ENCODE measurements at places on chromosomes 5 and 9.

DNA sequence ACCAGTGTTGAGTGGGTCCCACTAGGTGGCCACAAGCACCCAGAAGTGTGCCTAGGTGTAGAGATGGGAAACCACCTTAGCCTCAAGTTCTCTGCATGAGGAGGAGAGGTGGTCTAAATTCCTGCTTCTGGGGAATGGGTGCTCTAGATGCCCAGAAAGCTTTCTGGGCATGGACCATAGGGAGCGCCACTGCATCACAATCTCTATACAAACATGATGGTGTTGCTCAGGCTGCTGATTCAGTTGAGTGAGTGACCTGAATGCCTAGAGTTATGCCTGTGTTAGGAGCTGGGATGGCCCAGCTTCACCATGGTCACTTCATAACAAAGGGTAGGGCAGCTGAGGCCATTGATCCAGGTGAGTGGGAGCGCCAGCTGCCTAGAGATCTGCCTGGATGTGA is 667.9 kb upstream of the ARRDC3 start:
- no peak for DNase-seq

GRCh38 chr5:150361301-150361700 is 3.8 kb downstream of the TCOF1 start:
- DNase-seq, result no peak

GRCh38 chr5:932151-932627 is 39.5 kb downstream of the TRIP13 start:
- DNase-seq, result no peak

GRCh38 chr9:2700909-2701550 is 16.3 kb upstream of the KCNV2 start:
- DNase-seq, result no peak

GRCh38 chr9:122263699-122264349 is 816 bp downstream of the RBM18 start:
- no peak for DNase-seq

- no peak for DNase-seq
Measured at GRCh38 chr5:156155598-156155997, 171.4 kb upstream of the SGCD start.

DNA sequence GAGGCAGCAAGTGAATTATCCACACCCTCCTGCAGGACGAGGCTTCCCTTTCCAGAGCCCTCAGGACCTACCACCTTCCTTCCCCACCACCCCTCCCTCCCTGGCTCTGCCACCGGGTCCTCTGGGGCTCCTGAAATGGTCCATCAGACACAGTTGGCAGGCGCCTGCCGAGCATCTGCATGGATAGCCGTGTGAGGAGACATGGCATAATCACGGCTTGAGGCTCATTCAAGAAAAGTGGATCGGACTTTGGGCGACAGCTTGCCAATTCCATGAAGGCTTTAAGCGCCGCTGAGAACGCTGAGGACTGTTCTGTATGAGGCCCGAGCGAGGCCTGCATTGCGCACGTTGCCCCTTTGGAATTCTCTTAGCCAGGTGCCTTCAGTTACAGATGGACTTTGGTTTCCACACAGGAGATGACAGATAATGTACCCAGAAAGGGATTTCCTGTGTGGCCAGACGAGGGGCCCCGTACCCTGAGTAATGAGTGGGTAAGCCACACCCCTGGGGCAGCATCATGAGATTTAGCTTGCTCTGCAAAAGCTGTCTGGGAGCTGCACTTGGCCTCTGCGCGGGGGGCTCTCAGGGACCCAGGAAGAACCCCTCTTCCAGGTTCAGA is 179.8 kb downstream of the OLFM1 start:
- no peak for DNase-seq

- DNase-seq, result no peak
Measured at GRCh38 chr5:150612905-150613670, 27.4 kb upstream of the SYNPO start.

Measured in AG04450 (cell line).